CD4-positive, alpha-beta T cell treated with Interleukin-12 subunit alpha and Interleukin-12 subunit beta, for 1 hour (primary cell): ENCODE measurements at places on chromosomes 5 and 9.

DNA sequence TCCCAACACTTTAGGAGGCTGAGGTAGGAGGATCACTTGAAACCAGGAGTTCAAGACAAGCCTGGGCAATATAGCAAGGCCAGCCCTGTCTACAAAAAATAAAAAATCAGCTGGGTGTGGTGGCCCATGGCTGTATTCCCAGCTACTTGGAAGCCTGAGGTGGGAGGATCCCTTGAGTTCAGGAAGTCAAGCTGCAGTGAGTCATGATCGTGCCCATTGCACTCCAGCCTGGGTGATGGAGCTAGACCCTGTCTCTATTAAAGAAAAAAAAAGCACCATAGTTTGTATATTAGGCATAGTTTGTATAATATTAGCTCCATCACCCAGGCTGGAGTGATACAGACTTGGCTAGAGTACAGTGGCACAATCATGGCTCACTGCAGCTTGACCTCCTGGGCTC, 9.6 kb upstream of the NME5 start:
- DNase-seq: no peak

- no peak for DNase-seq
These were observed 6.2 kb downstream of the NOL6 start for GRCh38 chr9:33467526-33467925.

- no peak for DNase-seq
These were observed 207.5 kb downstream of the MELK start for GRCh38 chr9:36780186-36780585.

DNA sequence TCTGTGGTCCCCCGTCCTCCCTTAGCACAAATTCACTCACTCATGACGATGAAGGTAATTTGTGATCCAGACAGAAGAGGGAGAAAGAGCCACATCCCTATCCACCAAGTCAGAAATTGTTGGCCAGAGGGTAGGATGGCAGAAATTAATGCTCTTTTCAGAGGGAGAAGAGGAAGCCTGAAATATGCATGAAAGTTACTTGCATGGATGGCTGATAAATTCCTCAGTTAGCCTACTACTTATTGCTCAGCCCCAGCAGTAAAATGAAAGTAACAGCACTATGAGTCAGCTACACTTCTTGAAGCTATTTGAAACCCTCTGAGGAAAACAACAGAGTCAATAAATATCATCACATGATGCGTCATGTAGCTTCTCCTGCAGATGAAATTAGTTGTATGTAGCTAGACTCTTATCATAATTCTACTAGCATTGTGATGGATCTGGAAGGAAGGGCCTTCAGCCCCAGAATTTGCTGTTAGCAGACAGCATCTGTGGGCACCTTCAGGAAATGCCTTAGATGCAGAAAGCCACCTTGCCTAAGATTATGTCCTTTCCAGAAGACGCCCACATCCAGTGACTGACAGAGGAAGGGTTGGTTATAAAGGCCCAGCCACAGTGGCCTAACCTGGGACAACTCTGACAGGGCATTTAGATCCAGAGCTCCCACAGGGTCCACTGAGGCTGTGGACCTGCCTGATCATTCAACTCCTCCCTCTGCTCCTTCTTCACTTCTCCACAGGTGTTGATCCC, 81.2 kb upstream of the CCDC112 start:
- DNase-seq: no peak

- DNase-seq: no peak
These were observed 3.7 kb upstream of the SLC9A3 start for GRCh38 chr5:527646-528628.

- DNase-seq: no peak
These were observed 5.7 kb downstream of the CD180 start for GRCh38 chr5:67190861-67191260.

DNA sequence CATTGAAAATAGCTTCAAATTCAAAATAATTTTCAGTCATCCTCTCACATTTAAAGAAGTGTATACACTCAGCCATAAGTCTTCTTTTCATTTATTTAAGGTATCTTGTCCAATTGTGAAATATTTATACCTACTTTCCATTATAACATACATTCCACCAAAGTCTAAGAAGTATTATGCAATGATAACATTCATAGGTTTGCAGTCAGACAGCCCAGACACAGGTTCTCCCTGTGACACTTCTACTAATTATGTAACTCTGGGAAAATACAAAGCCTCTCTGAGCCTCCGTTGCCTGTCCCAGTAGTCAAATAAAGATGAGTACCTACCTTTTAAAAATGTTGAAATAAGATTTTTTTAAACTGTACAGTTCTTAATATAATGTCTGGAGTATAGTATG, 320.9 kb upstream of the RPS23 start:
- DNase-seq: no peak

DNA sequence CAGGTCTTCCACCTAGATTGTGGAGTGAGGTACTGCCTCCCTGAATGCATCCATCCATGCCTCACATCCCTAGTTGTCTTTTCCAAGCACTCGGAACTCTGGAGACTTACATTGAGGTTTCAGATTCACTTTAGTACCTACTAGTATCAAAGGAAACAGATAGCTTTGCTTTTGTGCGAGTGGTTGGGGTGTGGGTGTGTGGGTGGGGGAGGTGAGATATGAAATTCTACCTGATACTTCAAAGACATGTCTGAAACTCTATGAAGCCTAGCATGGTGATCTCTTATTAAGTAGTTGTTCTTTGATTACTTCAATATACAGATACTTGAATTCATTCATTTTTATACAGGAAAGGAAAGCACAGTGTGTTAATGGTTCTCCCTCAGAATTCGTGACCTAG, 64.4 kb downstream of the MCCC2 start:
- no peak for DNase-seq

GRCh38 chr5:132063090-132063911, 2.8 kb downstream of the IL3 start:
- DNase-seq: peak; percentile 79

DNA sequence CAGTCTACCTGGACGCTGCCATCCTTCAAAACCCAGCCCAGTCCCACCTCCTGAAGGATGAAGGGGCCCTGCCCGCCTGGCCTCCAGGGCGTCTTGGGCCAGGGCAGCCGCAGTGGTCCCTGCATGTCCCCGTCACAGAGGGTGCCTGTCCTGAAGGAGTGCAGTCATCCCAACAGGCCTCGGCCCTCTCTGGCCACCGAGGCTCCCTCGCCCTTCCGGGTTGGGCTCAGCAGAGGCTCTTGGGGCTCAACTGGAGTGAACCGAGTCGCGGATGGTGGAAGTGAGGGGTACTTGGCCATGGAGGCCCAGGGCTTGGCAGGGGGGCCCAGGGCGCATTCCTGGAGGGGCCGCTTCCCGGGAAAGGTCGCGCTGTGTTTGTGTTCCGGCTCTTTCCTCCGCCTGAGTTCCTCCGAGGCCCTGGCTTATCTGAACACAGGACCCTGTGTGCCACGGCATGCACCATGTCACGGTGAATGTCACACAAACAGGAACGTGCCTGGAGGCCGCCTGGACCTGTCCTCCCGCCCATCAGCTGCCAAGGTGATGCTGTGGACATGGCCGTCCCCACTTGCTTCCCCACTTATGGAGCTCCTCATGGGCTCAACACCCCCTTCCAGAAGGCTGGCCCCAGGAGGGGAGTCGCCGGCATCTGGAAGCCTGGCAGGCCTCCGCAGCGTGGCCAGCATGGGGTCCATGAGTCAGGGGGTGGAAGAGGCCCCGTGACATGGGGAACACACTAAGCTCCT, 25.7 kb upstream of the OBP2B start:
- no peak for DNase-seq

DNA sequence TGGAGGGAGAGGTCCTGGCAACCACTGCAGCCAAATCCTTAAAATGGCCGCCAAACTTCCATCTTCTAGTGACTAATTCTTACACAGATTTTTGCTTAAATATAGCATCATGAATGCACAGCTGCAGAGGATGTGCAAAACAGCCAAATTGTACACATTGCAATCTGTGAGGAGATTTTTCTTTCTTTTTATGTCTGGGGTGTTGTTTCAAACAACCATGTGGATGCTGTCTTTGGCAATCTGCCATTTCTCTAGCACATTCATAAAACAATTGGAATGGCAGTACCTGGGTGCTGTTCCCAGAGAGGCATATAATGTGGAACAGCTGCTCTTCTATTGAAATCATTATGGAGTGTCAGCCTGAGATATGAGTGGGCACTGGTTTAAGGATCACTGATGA, 1082.9 kb upstream of the SEMA6A start:
- DNase-seq: no peak

- DNase-seq: no peak
These were observed 16.0 kb downstream of the SERINC5 start for GRCh38 chr5:80239680-80240367.

- DNase-seq: no peak
These were observed 371.2 kb downstream of the NFIB start for GRCh38 chr9:13942695-13943094.

GRCh38 chr5:156147261-156147943, 179.6 kb upstream of the SGCD start:
- no peak for DNase-seq

- DNase-seq: no peak
These were observed 12.4 kb upstream of the TMC1 start for GRCh38 chr9:72509053-72509452.

DNA sequence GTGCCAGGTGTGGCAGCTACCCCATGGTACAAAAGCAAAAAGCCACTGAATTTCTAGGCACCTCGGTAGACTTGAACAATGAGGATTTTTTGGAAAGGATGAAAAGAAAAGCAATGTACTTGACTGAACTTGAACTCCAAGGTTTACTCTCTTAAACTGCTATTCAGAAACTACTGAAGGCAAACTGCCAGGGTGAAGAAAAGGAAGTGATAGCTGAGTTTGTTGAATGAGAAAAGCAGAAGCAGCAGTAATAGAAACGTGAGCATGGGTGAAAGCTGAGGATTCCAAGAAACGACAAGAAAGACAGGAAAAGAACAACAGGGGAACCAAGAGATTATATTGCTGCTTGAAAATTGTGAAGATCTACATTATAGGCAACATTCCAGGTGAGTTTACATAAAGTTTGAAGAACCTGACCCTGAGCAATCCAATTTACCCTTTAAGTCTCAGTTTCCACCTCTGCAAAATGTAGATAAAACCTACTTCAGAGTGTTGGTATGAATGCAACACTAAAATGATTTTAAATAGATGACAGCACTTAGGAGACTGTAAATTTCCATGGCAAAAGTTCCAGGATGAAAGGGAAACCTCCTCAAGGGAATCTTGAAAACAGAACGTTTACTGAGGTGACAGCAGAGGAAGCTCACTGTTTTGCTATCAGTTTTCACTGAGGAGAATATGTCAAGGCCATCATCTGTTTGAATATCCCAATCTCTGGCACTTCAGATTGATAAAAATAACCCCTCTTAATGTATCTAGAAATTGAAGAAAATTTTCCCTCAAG, 245.8 kb downstream of the SPATA31D1 start:
- no peak for DNase-seq

- no peak for DNase-seq
These were observed 30.9 kb upstream of the WWC1 start for GRCh38 chr5:168260353-168261226.
